Kasumi-1 (cell line): ENCODE measurements at places on chromosomes 3 and 15.

GRCh38 chr3:24303057-24303754, 191.4 kb downstream of the THRB start:
- DNase-seq: no peak

DNA sequence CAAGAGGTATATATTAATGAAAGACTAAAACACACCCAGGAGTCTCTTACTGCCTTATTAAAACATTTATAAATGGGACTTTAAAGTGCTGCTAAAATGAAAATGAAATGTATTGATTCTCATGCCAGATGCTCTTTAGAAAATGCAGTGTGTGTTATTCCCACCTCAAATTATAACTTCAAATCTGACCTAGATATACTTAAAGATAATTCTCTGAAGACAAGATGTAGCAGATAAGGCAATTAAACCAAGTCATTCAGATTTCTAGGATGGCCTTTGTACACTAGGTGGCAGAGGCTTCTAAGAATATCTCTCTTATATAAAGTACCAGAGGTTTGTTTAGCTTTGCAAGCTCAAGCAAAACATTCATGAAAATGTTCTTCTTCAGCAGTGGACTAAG, 26.9 kb upstream of the GOLGA8B start:
- DNase-seq: no peak

DNA sequence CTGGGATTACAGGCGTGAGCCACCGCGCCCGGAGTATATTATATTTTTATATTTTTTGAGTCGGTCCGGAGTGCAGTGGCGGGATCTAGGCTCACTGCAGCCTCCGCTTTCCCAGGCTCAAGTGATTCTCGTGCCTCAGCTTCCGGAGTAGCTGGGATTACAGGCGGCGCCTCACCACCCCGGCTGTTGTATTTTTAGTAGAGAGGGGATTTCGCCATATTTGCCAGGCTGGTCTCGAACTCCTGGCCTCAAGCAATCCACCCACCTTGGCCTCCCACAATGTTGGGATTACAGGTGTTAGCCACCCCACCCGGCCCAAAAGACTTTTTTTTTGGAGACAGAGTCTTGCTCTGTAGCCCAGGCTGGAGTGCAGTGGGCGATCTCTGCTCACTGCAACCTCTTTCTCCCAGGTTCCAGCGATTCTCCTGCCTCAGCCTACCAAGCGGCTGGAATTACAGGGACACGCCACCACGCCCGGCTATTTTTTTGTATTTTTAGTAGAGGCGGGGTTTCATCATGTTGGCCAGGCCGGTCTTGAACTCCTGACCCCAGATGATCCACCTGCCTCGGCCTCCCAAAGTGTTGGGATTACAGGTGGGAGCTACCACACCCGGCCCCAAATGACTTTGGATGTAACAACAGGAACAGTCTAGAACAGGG, 1.0 kb downstream of the ZNF589 start:
- no peak for DNase-seq

- DNase-seq: no peak
Observed at GRCh38 chr3:157408499-157409149, 28.0 kb upstream of the PTX3 start.

DNA sequence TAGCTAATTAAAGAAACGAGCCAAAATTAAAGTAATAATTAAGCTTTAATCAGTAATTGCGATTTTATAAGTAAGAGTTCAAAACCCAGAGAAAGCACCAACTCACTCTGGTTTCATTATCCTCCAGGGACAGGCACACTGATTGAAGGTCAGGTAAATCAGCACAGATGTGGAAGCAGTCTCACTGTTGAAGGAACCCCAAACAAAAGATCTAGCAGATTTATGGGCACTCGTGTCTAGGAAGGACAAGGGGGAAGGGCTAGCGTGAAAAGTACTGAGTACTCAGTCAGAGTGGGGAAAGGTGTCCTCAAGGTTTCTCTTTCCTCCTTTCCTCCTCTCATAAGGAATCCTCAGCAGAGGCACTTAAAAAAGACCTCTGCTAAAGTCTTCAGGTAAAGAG, 320.1 kb downstream of the PYDC2 start:
- DNase-seq: no peak
